ENCODE measurements at places on chromosomes 13 and 19.

DNA sequence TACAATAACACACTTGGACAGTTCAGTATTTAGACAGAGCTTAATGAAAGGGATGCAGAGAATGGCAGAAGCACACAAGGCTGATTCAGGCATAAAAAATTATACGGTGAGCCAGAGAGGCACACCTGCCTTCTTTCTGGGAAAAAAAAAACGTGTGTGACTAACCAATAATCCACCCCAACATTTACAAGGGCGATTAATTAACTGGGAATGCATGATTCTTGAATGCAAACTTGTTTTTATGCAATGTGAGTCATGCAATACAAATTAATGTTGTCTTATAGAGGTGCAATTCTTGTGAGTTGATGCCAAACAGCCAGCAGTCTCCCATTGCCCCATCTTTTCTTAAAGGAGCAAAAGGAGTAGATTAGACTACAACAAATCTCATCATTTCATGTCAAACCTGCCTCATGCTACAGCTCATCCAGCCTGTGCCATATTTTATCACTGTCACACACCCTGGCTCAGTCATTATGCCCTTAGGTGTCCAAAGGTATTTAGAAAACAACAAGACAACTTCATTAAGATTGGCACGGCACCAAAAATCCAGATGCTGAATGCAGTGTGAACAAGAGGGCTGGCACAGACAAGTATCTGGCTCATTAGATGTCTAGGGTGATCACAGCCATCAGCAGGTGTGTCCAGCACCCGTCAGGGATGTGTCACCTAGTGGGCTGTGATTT, 721.1 kb downstream of the EFNB2 start:
- no peak for DNase-seq

DNA sequence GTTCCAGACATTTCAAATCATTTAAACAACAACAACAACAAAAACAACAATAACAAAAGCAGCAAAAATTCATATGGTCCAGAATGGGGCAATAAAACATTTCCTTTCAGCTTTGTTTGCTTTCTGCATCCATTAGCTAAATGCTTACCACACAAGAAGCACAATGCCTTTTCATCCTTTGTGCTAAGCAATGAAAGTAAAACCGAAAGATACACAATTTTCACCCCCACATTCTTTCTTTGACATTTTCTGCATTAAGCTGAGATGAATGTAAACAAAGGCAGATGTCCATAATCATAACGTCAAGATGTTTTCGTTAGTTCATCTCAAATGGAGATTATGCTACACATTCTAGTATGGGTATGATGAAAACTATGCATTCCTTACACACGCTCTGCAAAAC, 568.5 kb downstream of the SLITRK6 start:
- DNase-seq, result peak; percentile 24

DNA sequence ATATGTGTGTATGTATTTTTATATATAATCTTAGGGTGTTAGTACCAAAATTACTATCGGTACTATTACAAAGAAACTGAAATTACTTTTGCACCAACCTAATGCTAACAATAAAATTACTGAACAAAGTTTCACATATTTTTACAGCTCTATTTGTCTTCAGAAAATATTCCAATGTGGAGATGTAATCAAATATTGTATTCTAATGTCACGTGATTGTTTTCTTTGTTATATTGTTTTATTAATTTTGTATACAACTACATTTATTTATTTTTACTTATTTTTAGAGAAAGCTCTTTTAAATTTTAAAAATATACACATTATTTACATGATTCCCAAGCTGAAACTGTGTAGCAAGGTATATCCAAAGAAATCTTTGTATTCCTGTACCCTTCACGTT, 227.1 kb upstream of the KLF12 start:
- DNase-seq, result no peak

- no peak for DNase-seq
Measured at GRCh38 chr13:39196965-39197646, 158.8 kb downstream of the NHLRC3 start.

GRCh38 chr19:47891622-47891922, 5.5 kb upstream of the SULT2A1 start:
- DNase-seq, result no peak

DNA sequence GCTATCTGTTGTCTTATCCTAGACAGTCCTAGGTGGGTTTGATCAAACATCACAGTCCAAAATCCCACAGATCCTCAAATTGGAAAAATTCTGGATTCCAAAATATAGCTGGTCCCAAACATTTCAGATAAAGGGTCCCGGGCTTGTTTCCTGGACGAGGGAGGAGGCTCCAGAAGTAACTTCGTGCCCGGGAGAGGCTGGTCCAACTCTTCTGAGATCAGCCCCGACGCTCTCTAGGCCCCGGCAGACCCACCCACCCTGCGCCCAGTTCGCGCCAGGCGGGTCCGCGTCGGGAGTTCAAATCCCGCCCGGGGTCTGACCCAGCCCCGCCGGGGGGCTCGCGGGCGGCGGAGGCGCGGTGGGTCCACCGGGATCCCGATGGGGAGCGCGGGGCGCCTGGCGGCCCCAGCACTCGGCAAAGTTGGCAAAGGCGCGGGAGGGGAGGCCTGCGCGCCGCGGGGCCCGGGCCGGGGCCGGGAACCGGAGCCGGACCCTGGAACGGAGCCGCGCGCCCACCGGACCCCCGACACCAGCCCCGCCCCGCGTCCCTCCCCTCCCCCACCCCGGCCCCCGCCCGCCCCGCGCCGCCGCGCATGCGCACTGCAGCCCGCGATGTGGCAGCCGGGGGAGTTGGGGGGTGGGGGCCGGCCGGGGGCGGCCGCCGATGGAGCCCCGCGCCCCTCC, 513 bp downstream of the MIER2 start:
- peak; percentile 3 for DNase-seq
